ENCODE measurements at places on chromosomes 5 and 9.
A peak's percentile ranks its signal among the peaks of the same experiment; 100 is the strongest.

- no peak for DNase-seq
Measured at GRCh38 chr9:101229606-101230005, 155.2 kb downstream of the BAAT start.

DNA sequence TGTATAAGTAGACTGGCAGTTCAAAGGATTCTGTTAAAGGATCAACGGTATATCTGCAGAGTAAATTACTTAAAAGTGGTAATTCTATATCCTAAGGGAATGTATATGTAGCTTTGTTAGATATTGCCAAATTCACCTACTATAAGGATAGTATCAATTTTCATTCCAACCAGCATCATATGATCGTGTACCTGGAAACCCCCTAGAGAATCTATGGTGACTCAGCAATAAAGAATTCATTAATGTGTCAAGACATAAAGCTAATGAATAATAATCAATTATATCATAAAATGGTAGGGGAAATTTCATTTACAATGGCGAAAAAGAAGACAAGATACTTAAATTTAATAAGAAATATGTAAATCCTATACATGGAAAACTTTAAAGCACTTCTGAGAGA, 234.1 kb upstream of the ACTBL2 start:
- DNase-seq = no peak

DNA sequence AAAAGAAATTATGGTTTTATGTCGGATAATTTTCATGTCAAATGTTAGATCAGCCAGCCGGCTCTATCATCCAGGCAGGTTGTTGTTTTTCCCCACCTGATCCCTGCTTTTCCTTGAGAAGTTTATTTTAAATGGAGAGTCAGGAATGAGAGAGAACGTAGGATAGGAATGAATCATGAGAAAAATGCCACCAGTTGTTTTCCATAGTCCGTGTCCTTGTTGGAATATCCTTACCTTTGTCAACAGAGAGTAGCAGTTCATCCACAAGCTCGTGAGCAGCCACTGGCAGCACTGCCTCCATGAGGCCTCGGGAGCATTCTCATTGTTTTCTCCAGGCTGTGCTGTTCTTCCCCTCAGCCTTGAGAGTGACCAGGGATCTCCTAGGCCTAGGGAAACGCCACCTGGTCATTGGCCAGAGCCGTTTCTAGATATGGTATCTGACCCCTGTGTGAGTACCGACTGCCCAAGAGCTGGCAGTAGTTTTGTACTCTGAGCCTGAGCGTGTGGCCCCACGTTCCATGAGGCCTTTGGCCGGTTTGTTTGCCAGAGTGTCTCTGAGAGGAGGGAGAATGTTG, 293.3 kb downstream of the FANCC start:
- no peak for DNase-seq

- DNase-seq = no peak
Measured at GRCh38 chr9:4220346-4220745, 79.5 kb downstream of the GLIS3 start.

DNA sequence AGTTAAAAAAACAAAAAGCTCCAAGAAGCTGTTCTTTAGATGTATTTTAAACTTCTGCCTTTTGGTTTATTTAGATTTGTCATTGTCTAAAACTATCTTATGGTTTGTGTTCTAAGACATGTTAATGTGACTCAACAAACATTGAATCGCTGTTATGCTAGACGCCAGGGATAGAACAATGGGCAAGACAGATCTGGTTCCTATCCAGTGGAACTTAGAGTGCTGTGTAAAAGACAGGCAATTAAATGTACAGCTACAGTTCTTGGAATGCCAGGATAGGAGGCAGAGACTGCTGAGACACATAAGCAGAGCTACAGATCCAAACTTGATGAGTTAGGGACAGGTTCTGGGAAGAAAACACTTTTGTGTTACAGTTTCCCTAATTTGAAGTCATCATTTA, 22.4 kb downstream of the LYRM7 start:
- no peak for DNase-seq

- DNase-seq = no peak
Measured at GRCh38 chr5:23482642-23483041, 24.8 kb upstream of the PRDM9 start.

DNA sequence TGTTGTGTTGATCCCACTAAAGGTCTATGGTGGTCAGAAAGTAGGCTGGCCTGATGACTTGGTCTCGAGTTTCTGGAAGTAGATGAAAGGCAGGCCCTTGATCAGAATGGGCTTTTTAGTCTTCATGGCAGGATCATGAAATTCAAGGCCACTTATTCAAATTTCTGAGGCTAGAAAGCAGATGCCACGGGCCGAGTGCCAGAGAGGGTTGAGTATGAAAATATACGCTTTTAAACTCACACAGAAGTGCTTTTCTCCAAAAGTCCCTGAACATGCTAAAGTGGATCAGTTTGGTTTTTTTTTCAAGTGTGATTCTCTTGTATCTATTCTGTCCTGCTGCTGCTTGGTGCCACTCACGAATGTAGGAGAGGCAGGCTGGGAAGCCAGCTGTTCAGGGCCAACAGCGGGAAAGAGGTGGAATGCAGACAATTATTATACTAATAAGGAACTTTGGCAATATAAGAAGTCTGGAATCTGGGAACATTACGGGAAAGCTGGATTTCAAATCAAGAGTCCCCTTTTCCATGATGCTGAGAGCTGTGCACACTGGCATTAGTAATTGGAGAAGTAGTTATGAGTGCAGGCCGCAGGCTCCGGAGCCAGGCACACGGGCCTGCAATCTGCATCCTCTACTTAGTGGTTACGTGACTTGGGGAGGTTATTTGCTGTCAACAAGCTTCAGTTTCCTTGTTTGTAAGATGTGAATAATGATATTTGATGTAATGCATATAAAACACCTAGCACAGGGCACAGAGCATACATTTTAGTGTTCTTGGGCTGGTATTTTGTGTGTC, 95.8 kb downstream of the LMNB1 start:
- DNase-seq = no peak

GRCh38 chr5:131640043-131640856, 5.2 kb upstream of the RAPGEF6 start:
- peak; percentile 45 for DNase-seq

DNA sequence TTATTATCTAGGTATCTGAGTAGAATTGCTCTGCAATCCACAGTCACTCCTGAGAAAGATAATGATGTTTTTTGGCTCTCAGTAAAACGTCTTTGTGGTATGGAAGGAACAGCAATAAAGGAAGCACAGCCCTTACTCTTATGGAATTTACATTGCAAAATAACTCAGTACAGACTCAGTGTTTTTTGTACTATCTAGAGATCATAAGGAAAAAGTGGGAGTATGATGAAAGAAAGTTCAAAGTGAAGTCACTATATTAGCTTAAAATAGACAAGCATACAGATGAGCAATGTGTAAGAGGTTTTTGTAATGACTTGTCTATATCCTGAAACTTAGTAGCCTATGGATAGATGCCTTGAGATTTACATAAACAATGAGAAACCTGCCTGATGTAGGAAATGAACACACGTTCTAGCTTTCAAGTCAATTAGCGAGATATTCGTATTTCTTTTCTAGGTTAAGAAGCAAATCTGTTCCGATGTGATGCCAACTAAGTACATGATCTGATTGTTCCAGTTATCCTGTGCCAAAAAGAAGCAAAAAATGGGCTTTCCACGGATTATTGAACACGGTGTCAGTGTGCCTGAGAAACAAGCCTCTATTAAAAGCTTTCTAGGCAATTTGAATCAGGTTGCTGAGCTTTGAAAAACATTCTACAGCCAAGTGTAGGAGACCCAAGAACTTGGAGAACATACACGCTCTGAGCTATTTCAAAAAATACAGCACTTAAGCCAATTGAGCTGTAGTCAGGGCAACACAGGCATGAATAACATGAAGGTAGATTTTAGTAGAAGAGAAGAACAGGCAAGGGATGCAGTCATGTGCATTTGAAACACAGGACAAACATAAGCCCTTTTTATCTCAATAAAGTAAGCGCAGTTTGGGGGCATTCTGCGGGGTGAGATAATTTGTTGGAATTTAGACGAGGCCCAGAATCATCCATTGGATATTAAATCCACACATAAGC, 86.3 kb upstream of the TAF11L2 start:
- no peak for DNase-seq

GRCh38 chr5:114243281-114243971, 118.4 kb upstream of the KCNN2 start:
- DNase-seq = no peak

DNA sequence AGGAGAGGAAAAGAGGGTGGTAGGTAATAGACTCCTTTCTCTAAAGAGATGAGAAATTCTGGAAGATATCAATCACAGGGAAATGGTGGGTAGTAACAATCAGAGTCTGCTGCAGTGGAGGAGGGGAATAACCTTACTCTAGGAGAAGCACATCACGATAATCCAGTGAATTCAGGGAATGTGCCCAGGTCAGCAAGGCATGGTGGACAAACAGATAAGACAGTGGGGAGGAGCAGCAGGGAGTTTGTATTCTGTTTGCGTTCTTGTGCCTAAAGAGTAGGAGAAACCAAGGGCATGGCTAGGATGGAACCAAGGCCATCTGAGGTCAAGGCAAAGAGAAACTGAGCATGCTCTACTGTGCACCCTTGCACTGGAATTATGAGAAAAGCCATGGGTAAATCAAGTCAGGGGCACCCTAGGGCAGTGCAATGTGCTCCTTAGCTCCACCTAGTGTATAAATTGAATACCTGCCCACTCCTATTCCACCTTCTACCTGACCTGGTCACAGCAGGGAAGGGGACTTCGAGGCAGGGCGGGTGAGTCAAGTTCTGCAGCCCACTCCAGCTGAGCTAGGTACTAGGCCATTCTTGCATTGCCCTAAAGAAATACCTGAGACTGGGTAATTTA, 31.6 kb downstream of the RETREG1 start:
- DNase-seq = no peak

DNA sequence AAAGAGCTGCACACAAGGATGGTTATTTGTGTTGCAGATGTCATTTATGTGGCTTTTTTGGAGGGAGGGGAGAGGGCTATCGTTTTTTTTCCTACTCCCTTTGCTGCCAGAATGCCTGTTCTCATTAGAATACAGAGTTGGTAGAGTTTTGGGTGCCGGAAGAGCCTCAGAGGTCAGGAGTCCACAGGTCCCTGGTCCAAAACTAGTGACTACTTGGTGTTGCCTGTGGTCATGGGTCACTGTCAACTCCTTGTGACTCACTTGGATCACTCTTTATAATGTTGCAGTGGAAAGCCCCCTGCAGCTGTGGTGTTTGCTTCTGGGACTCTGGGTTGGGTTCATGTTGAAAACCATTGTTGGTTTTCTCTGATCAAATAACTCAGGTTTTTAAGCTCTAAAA, 131.4 kb downstream of the MAST4 start:
- DNase-seq = no peak

GRCh38 chr5:37112383-37112991, 136.7 kb downstream of the CPLANE1 start:
- no peak for DNase-seq

- no peak for DNase-seq
Measured at GRCh38 chr5:77140350-77140749, 53.3 kb upstream of the ZBED3 start.

- DNase-seq = no peak
Measured at GRCh38 chr9:122125509-122126330, 32.6 kb upstream of the TTLL11 start.

GRCh38 chr5:65172486-65173129, 309.1 kb downstream of the ADAMTS6 start:
- DNase-seq = peak; percentile 69

DNA sequence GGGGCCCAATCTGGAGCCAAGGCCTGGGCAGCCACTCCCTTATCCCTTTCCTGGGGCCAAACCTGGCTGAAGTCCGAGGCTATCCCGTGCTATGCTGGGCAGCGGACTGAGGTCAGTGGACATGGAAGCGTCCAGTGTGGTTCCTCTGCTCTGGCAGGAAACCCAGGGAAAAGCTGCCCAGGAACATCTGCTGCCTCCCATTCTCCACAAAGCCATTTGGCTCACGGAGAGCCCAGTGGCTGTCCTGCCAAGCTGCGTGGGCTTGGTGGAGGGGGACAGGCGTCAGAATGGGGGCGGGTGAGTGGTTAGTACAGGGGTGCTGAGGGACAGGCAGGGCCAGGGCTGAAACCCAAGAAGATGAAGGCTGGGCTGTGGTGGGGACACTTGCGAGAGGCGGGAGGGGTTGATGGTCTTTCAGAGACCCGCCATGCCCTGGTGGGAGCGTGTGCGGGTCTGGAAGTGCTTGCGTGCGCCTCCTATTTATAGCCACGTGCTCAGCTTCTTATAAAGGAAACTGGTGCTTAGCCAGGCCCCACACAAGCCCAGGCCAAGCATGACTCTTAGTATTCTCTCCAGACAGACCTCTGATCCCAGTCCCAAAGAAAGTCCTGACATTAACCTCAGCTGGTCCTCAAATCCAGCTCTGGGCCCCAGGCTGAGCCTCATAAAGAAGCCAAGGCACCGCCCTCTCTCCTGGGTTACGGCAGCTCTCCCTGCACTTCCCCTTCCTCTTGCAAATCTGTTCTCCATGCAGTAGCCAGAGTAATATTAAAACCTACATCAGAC, 9.4 kb upstream of the SLC6A7 start:
- no peak for DNase-seq

DNA sequence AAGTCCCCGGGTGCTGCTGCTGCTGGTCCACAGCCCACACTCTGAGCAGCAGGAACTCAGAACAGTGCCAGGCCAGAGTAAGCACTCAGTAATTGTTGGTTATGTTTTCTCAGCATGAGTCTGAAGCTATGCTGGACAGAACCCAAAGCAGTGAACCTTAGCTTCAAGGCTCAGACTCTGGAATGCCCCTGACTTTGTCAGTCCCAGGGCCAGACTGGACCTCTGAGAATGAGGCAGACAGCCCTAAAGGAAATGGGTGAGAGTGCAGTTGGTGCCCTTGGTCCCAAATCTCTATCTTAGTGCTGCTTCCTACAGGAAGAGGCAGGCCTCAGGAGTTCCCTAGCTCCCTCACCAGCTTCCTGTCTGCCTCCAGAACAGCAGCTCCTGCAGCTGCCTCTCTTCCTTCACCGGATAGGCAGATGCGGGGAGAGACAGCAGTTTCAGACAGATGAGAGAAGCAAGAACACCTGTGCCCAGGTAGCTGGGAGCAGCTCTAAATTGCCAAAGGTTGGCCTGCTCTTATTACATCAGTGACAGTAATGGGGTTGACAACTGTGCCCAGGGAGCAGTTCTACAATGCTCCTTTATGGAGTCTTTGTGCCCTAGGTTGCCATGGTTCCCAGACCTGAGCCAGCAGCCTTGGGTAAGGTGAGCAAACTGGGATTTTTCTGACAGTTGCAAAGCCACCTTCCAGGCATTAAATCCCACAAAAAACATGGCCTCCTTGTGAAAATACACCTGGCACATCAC, 82.2 kb upstream of the CXCL14 start:
- DNase-seq = no peak

Measured in stimulated activated CD4-positive, alpha-beta T cell treated with anti-CD3 and anti-CD28 coated beads, TNF-alpha, amount 100 ng/mL, for 48 hours (primary cell).